Activated CD8-positive, alpha-beta memory T cell treated with anti-CD3 and anti-CD28 coated beads, Interleukin-2, amount 50 U/mL, for 4 hours (primary cell): ENCODE measurements at places on chromosomes 6 and 20.

- no peak for DNase-seq
Measured at GRCh38 chr6:155078331-155078745, 83.2 kb downstream of the TIAM2 start.

GRCh38 chr6:46331461-46331860 lies 159.8 kb downstream of the RCAN2 start:
- no peak for DNase-seq

GRCh38 chr6:114151064-114151690 lies 180.2 kb upstream of the HDAC2 start:
- no peak for DNase-seq

- DNase-seq = no peak
Measured at GRCh38 chr6:147135211-147135681, 69.0 kb upstream of the STXBP5 start.

- no peak for DNase-seq
Measured at GRCh38 chr6:56270812-56271441, 23.5 kb upstream of the COL21A1 start.
